ENCODE measurements at places on chromosomes 2 and 18. TPM values are rescaled to one million over a fixed set of nuclear protein-coding genes. Genes with fewer than 3 reads are reported as not detected.
A peak's percentile ranks its signal among the peaks of the same experiment; 100 is the strongest.

Gene RBM44
- total RNA-seq: 0.56 TPM

- DNase-seq: no peak
Observed at GRCh38 chr2:64697297-64698176, 43.8 kb upstream of the SERTAD2 start.

Gene REG3A
- not detected for total RNA-seq

DNA sequence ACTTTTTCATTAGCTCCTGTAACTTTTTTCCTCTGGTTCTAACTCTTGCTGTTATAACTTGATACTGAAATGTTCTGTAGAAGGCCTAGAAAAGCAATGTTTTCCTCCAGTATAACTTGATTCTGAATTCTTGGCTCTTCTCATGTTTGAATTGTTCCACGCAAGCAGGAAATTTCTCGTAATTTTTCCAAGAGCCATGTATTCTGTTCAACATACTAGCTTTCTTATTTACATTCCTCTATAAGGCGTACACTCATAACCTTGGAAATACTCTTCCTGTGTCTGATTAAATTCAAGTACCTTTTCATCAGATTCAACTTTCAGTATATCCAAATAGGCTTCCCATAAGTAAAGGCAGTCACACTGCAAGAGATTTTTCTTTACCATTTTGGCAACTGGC, 109.1 kb downstream of the SMAD2 start:
- no peak for DNase-seq

DNA sequence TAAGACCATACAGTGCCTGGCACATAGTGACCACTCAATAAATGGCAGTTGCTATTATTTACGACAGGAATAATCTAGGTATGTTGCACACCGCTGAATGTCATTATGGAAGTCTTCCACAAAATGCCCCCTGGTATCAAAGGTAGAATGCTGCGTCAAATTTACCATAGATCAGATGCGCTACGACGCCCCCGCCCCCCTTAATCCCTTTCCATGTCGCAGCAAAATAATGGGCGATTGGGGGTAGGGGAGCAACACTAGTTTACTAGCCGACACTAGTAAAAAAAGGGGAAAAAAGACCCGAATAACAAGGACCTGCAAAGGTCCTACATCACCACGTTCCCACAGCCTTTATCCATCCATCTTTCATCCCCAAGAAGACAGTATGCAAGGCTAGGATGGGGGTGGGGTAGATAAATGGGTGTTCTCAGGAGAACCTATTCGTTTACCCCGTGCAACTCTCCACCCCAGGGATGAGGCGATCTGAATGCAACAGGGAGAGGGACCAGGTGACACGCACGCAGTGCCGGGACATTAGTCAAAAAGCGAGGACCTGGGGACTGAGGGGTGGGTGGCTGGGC, 455 bp downstream of the PREPL start:
- no peak for DNase-seq

DNA sequence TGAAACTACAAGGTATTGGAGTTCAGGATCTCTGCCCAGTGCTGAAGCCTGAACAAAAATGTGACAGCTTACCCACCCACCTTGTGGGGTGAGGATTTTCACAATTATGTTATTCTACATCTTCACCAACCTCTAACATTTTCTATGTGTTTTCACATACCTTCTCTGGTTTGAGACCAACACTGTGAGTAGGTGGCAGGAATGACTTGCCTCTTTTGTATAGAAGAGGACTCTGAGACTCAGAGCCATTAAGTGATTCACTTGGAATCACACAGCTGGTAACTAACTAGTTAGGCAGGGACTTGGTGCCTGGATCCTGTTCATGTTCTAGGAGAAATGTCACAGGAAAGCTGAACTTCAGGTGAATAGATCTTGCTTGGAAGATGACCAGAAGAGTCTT, 14.8 kb upstream of the SRBD1 start:
- DNase-seq: no peak

DNA sequence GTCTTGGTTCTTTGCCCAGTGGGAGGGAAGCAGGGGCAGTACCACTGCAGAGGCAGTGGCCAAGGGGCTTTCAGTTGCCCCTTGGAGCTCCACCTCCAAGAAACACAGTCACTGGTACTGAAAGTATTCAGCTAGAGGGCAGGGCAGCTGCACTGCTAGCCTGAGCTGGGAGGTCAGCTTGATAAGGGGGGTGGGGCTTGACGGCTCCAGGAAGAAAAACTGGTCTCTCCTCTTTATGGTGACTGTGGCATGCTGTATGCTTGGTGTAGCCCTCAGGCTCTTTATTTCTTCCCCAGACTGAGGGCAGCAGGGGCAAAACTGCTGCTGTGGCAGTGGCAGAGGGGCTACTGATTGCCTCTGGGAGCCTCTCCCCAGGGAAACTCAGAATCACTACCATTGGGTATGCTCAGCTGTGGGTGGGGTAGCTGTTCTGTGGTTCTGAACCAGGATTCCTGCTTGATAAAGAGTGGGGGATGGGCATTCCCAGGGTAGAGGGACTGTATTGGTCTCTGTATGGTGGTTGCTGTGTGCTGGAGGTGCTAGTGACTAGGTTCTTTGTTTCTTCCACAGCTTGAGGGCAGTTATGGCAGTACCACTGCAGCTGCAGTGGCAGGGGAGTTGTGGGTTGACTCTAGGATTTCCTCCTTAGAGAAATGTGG, 134.6 kb upstream of the SCN7A start:
- DNase-seq: no peak

- no peak for DNase-seq
Observed at GRCh38 chr2:73341039-73341438, 44.6 kb upstream of the ALMS1 start.

Gene GPR39
- total RNA-seq: 0.23 TPM

DNA sequence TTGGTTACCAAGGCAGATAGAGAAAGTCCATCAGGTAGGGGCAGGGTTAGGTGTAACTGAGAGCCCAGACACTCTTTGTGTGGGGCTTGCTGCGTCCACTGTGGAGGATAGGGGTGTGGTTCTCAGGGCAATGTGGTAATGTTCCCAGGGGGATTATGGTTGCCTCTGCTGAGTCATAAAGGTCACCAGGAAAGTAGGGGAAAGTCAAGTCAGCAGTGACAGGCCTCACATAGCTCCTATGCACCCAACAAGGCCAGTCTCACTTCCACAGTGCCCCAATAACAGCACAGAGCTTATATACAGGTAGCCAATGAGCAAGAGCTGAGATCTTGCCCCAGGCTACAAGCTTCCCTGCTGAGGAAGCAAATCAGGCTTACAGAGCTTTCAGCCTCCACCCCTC, 1438.0 kb upstream of the ZEB2 start:
- no peak for DNase-seq

Gene SALL3
- total RNA-seq: 0.10 TPM

Gene G6PC2
- not detected for total RNA-seq

DNA sequence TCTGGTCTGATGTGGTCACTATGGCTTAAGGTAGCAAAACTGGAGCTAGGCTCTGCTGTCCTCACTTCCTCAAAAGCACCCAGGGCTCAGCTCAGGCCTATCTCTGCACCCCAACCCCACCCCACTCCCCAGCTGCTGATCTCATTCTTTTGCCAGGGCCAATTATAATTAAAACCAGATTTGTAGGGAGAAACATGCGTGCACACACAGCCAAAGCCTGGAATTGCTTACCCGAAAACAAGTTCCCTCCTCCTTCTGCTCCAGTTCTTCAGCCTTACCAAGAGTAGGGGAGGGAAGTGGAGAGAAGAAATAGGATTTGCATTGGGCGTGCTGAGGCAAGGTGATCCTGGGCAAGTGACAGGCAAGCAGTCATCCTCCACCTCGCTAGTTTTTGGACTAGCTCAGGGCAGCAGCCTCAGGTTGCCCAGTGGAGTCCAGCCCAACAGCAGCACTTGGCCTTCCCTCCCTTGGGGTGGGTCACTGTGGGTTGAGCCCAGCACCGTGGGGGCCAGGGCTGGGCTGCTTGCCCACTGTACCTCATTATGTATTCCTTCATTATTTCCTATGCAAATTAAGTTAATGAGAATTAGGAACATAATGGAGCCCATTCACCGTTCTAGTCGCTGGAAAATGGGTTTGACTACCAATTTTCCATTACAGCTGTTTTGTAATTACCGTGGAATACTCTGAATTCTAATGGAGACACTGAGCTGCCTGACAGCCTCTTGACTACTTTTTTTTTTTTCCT, 199.1 kb upstream of the CELF4 start:
- no peak for DNase-seq

GRCh38 chr2:118723394-118723793, 124.1 kb downstream of the EN1 start:
- DNase-seq: no peak

DNA sequence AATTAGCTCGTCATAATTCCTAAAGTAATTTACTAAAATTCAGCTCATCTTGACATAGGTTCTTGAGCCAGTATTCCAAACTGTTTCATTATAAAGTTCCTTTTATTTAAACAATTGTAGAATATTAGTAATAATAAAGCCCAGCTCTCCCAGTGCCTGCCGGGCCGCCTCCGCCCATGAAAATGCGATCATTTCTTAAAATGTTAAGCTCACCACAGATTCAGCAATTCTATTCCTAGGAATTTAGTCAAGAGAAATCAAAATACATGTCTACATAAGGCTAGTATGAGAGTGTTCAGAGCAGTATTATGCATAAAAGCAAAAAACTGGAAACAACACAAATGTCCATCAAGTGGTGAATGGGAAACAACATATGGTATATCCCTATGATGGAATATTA, 52.0 kb downstream of the XDH start:
- no peak for DNase-seq

- no peak for DNase-seq
Observed at GRCh38 chr2:64162516-64162915, 18.3 kb upstream of the PELI1 start.

Gene CNDP2
- total RNA-seq: 174 TPM

DNA sequence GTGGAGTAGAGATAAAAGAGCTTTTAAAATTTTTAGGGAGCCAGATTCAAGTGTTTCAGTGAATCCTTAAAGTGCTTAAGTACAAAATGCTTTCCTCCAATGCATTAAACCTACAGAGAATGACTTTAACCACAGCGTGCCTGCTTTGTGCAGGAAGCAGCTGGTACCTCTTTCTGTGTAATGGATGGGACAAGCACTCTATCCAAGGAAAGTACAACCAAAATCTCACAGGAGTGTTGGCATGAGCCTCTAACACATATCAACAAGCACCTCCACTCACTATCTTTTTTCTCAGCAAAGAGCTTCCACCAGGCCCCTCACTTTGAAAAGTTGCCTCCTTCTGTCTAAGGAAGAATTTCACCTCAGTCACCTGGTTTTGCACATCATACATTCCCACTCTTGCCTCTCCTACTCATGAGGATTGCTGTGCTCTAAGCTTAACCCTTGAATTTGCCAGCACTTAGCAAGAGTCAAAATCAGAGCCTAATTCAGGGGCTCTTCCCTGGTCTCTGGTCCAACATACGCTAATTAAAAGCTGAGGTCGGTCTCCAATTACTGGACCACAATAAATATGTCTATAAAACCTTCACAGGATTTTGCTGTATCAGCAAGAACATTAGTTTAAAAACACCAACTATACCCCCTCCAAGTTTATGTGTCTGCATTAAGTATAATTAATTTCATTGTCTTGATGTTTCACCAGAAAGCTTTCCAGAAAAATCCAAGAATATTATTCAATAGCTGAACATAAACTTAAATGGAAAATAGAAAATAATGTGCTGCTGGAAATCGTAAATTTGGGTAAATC, 68.9 kb downstream of the ZNF521 start:
- DNase-seq: no peak

GRCh38 chr2:48448274-48449061, 81.5 kb upstream of the STON1 start:
- peak; percentile 53 for DNase-seq

Gene C1GALT1C1L
- not detected for total RNA-seq

- DNase-seq: no peak
Observed at GRCh38 chr18:58529714-58530354, 99.1 kb downstream of the ALPK2 start.

DNA sequence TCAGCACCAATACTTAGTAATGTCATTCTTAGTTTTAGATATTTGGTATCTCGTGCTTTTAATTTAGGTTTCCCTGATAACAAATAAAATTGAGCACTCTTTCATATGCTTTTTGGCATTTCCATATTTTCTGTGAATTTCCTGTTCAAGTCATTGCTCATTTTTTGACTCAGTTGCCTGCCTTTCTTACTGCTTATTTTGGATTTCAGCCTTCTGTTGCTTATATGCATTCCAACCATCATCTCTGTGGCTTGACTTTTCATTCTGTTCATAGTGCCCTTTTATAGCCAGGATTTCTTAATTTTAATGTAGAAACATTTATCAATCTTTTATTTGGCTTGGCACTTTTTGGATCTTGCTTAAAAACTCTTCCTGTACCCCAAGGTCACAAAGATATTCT, 14.5 kb upstream of the KIF3C start:
- DNase-seq: no peak

DNA sequence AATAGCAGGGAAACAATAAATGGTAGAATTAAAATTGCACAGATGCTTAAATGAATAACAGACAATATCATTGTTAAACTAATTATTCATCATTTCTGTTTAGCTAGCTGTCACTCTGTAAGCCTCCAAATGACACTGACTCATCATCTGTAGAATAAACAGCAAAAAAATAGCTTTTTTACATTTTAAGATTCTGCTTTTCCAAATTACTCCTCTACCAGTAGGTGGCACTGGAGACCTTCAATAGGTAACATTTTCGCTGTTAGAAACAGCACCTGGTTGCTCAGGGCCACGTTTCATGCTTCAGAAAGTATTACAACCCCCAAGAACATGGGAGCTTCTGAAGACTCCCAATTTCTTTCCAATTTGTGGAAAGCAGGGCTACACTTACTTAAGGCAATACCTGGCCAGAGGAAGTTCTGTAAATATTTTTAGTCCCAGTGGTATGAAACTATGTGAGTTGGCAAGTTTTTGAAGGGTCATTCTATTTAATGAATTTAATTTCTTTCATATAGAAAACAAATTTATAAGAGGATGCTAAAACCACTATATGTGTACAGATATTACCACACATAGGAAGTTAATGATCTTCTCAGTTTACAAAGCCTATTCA, 45.4 kb downstream of the TTN start:
- DNase-seq: peak; percentile 12

Gene SPATS2L
- 27.2 TPM for total RNA-seq

All from GM12878 (cell line).